ENCODE measurements at places on chromosomes 7 and 10.

- DNase-seq = no peak
These were observed 148.7 kb downstream of the MYOF start for GRCh38 chr10:93333278-93333978.

GRCh38 chr7:77958436-77958835 is 159.9 kb downstream of the PHTF2 start:
- no peak for DNase-seq

GRCh38 chr10:51073453-51074237 is 642 bp upstream of the PRKG1 start:
- no peak for DNase-seq

DNA sequence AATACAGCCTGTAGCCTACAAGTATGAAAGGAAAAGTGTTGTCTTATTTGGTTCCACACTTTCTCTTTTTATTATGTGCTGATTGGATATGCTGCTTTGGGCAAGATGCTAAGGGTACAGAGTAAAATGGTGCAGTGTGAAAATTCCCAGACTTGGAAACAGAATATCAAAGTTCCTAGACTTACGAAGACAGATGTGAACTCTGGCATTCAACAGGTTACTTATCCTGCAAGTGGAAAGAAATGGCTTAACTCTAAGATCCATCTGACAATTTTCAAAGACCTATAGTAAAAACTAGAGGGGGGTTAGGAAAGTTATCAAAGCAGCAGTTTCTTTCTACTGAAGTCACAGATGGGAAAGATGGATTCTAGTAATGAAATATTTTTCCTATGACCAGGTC is 24.1 kb downstream of the CUTC start:
- DNase-seq = no peak

DNA sequence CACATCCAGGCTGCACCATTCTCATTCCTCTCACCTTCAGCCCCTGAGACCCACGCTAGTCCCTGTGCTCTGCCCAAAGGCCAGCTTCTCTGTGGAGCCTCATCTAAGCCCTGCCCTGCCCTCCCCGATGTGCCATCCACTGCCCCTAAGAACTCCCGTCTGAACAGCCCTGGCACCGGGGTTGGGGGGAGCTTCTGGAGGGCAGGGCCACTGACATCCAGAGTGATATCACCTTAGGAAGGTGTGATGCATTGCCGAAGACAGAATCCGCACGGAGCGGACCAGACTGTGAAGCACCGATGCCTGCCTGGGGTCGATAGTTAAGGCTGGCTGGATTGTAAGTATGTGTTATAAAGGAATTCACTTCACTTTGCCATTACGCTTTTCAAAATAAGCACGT is 511.0 kb downstream of the PTPRN2 start:
- DNase-seq = no peak

DNA sequence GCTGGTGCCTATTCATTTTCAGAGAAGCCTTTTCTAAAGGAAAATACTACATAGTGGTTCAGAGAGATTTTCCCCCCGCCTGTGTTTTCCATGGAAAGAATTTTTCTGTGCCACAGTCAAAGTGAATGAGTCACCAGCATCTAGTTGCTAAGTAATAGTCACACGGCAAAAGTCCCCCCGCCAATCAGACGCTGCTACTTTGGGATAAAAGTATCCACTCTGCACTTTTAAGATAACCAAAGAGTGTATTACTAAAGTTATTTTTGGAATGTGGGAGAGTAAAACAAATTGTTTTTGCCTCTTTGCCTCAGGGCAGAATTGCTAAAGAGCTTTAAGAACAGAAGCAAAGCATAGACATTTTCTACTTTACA is 23.5 kb downstream of the ABLIM1 start:
- DNase-seq = no peak

DNA sequence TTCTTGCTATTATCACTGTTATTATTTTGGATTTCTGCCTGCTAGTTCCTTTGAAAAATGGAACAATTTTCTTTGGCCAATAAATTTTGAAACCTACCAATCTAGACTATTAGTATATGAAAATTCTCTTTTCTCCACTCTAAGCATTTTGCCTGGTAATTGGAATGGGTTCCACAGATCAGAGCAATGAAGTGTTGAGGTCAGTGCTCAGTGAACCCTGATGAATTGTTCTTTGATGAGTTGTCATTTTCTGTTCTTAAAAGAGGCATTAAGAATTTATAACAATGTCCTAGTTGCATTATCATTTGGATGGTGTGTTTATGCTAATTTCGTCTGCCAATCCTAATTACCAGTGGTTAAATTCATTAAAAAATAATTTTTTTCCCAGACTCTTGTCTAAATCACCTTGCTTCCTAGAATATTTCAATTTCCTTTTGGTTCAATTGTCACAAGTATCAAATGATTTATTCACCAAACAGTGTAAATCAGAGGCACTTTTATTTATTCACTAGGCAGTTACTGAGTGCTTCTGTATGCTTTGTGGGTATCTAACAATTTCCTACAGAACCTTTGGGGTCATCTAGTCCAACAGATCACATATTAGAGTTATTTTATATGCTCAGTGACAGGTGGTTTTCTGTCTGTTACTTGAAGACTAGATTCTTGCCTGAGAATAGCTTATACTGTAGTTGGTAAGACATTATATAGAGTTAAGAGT is 239.0 kb downstream of the DNAJB9 start:
- DNase-seq = no peak

- DNase-seq = no peak
These were observed 47.2 kb upstream of the DPYSL4 start for GRCh38 chr10:132139526-132139925.

GRCh38 chr10:78441694-78442093 is 408.0 kb downstream of the RPS24 start:
- no peak for DNase-seq

GRCh38 chr7:853366-854117 is 21.3 kb downstream of the SUN1 start:
- no peak for DNase-seq

GRCh38 chr7:78184299-78184698 is 385.7 kb downstream of the PHTF2 start:
- no peak for DNase-seq

- no peak for DNase-seq
These were observed 11.8 kb downstream of the CALY start for GRCh38 chr10:133324857-133325260.

DNA sequence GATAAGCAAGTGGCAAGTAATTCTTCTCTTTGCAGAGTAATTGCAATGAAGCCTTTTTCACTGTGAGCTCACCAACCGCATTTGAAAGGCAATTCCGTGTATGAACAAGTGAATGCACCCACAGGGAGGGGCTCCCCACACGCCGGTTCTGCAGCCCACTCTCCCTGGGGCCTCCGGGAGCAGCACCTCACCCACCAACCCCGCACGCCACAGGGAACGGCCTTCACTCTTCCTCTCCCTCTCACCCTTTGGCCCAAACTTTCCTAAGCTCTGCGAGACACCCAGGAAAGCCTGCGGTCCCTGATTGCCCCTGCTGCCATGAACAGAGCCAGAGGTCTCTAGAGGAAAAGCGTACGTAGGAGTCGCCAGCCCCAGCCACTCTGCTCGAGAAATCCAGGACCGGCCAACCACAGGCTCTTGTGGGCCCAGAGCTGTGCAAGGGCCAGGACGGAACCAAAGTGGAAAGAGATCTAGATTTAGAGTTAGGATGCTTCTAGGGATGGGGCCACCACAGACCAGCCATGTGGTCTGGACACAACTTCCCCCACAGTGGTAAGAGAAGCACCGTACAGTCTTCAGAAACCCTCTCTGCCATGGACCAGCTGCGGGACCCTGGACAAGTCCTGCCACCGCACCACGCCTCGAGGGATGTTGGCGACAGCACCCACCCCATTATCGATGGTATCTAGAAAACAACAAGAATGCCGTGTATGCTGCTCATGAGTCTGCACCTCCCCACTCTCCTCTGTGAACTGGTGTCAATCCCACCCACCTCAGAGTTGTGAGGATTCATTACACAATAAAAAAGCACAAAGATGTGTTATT is 3.6 kb downstream of the WDR86 start:
- DNase-seq = no peak

GRCh38 chr10:22319980-22320558 is 830 bp upstream of the BMI1 start:
- DNase-seq = no peak

DNA sequence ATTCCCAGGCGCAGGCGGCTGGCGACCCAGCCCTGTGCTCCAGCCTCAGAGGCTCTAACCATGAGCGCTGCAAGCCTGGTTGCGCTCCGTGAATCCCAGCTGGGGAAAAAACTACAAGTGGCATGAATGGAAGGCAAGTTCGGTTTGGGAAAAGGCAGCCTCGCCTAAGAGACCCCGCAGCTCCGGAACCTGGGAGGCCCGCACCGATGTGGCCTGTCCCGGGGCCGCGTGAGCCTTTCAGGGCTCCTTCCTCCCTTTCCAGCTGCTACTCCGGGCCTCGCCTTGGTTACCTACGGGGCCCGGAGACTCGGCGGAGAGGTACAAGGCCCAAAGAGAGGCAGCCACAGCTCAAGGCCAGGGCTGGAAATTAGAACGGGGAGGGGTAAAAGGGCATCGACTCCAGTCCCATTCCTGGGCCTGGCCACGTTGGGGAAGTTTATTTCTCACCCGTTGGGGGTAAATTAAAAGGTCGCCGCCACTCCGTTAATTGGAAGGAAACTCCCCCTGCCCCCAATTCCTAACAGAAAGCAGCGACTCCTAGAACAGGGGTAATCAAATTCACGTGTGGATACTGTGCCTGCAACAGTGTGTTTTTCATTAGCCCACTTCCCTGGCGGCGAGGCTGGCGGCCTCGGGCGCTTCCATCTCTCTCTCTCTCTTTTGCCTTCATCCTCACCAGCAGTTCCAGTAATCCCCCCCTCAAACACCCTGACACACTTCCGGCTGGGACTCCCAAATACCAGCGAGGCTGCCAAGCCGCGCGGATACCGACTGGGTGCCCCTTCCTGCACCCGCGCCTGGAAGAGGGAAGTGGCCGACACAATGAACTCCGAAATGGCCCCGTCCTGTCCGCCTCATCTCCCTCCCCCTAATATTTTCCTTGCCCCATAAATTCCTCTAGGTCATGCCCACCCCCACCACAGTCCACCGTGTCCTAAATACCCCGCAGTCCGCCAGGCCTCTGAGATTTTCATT is 1.5 kb upstream of the HOXA9 start:
- DNase-seq = no peak

GRCh38 chr10:17084258-17084657 is 45.4 kb downstream of the CUBN start:
- no peak for DNase-seq

- DNase-seq = no peak
These were observed 136.2 kb downstream of the SORCS3 start for GRCh38 chr10:104777086-104777799.

DNA sequence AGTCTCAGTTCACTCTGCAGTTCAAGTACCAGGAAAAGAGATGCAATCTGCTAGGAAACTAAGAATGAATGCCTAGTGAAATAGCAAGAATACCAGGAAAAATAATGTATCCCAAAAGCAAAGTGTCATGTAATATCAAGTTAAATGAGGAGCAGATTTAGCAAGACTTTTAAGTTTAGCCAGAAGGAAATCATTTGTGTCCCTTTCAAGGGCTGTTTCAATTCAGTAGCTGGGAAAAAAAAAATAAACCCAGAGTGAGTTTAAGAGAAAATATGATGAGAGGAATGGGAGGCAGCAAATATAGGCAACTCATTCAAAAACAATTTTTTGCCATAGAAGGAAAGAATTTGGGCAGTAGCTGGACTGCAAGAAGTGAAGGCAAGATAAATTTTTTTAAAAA is 135.8 kb downstream of the DGKB start:
- DNase-seq = no peak

DNA sequence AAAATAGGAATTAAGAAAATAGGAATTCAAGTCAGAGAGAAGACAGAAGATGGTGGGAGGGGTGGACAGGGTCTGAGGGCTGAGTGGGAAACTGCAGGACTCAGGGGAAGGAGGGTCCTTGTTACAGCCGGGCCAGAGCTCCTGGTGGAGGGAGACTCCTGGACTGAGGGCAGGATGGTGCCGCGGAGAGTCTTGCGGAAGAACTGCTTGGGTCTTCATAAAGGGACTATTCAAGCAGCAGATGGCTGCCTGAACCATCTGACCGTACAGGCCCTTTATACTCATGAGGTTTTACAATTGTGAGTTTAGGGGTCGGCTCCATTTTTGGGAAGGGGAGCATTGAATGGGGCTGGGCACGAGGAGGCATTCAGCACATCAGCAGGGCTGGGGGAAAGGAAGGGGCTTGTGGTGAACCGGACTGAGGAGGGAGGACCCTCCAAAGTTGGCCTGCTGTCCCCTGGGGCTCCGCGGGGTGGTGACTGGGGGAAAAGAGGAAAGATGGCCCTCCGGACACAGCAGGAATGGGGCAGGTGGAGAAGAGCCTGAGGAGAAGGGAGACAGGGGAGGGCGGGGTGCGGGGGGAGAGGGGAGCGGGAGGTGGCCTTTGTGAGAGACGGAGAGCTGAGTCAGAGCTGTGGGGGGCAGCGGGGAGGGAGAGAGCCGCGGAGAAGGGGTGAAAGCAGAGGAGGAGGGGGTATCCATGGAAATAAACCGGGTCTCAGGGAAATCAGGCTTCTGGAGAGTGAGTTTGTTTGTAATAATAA is 1.5 kb downstream of the FAM131B start:
- no peak for DNase-seq

- no peak for DNase-seq
These were observed 16.0 kb downstream of the CYP3A43 start for GRCh38 chr7:99843808-99844207.

DNA sequence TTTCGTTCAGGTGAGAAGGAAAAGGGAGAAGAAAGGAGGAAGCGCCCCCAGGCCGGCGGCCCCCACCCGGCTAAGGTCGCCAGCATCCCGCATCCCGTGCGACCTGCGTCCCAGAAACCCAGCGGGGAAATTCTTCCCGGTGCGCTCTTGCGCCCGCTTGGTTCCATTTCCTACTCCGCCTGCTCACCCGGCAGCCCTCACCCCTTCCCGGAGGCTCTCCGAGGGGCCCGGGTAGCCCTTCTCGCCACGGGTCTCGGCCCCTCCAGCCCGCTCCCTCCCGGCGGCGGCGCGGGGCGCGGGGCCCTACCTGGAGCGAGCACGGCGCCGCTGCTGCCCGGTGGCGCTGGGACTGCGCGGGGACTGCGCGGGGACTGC is at the start of gene PRKCQ:
Gene PRKCQ (minus strand): TSS at position 373 of the 375 bp plus-strand sequence. CDS start 65,141 bp downstream, outside the sequence.
- DNase-seq = no peak

DNA sequence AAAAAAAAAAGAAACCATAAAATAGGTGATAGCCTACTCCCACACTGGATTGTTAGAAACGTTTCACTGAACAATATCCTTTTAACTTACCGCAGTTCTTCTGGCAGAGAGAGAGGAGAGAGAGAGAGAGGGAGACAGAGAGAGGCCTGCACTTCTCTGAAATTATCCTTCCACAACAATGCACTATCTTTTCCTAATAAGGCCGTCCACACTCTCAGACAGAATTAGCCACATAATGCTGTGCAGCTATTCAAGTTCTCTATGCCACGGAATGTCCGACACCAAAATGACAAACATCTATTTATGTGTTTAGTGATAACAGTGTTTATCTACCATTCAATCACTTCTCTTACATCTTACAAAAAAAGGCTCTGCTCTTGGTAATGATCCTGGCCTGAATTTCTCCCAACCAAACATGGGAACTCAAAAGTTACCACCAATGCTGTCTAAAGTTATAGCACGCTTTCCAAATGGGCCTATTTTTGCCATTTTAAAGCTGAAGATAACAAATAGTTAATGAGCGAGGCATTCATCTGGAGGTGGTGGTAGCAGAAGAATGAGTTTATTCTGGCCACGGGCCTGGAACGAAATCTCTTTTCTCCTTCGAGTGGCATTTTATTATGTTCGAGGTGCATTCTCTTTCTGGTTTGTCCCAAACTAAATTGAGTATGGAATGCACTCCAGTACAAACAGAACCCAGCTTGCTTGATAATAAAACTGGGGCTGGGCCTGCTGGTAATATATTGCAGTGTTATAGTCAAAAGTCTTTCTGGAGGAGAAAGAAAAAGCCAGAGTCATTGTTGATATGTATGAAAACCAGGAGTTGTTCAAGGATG is 160.2 kb upstream of the SVIL start:
- no peak for DNase-seq
